ENCODE measurements at places on chromosomes 16 and 17.

GRCh38 chr16:72241930-72242329 lies 70.0 kb upstream of the PMFBP1 start:
- no peak for DNase-seq

DNA sequence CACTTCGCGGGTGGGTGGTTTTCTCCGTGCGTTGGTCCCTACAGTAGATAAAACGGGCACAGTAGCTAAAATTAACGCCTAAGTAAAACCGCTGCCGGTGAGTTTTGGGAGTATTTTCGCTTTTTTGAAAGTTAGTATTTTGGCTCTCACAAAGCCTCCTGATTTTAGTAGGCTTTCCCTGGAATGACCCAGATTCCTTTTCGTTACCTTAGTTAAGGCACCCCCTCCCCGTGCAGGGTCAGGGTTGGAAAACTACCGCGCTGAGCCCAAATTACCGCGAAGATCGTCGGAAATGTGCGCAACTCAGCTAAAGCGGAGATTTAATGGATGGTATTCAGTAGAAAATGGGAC lies 28.3 kb upstream of the ST6GALNAC1 start:
- DNase-seq = no peak

DNA sequence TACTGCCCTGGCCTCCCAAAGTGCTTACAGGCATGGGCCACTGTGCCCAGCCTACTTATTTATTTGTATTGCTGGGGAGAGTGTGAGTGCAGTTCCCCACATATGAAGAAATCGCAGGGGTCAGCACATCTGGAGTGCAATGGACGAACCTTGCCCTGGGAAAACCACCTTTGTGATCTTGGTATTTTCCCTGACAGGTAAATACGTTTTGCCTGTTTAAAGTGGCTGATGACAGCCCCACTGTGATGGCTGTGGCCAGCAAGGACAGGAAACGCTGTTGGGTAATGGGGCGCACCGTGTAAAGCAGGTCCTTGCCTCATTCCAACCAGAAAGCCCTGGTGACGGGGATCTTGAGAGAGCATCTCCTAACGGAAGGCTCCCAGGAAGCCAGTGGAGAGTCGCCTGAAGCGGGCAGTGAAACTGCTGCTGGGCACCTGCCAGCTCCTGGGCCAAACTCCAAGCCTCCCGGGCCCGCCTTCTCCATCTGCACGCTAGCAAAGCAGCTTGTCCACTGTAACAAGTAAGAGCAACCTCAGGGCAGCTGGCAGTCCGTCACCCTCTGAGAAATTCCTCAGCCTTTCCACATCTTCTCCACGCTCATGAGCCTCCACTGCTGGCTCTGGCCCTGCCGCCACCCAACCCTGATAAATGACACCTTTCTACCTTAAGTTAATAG lies 17.5 kb downstream of the EMC8 start:
- DNase-seq = no peak

DNA sequence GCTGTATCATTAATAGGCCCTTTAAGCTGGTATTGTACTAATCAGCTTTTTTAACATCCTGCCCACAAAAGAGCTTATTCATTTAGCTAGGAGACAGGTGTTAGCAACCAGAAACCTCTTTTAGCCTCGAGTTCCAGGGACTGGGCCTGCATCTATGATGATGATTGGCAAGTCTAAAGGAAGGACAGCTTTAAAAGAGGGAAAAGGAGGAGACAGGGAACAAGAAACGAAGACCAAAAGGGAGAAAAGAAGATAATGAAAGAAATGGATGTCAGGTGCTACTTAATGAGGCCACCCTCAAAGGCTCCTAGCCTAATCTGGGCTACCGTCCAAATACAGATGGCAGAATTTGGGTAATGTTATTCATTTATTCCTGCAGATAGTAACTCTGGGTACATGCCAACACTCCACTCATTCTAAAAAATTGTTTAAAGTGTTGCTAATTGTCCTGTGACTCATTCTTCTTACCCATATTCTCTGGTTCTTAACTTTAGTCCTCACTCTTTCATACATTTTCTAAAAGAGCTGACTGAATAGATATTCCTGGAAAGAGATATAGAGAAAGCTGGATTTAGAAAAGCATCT lies 18.7 kb upstream of the RFFL start:
- no peak for DNase-seq

DNA sequence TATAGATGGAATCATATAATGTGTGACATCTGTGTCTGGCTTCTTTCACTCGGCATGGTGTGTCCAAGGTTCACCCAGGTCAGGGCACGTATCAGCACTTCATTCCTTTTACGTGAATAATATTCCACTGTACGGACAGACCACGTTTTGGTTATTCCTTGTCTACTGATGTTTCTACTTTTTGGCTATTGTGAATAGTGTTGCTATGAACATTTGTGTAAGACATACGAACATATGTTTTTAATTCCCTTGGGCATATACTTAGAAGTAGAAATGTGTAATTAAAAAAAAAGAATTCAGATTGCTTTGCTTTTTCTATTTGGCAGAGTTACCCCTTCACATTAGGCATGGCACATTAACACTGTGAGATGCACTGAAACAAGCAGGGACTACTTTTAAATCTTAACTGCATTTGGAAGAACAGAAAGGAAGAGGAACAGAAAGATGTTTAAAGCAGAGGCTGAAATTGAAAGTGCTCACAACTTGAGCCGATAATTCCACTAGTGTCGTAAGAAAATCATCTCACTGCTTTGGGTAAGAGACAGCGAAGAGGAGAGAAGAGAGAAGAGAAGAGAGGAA lies 105.3 kb downstream of the VPS53 start:
- no peak for DNase-seq

GRCh38 chr16:57828272-57829161 lies 26.2 kb upstream of the KIFC3 start:
- no peak for DNase-seq
